ENCODE measurements at places on chromosomes 2 and 18.

- no peak for DNase-seq
Measured at GRCh38 chr18:29028560-29028959, 851.6 kb upstream of the CDH2 start.

DNA sequence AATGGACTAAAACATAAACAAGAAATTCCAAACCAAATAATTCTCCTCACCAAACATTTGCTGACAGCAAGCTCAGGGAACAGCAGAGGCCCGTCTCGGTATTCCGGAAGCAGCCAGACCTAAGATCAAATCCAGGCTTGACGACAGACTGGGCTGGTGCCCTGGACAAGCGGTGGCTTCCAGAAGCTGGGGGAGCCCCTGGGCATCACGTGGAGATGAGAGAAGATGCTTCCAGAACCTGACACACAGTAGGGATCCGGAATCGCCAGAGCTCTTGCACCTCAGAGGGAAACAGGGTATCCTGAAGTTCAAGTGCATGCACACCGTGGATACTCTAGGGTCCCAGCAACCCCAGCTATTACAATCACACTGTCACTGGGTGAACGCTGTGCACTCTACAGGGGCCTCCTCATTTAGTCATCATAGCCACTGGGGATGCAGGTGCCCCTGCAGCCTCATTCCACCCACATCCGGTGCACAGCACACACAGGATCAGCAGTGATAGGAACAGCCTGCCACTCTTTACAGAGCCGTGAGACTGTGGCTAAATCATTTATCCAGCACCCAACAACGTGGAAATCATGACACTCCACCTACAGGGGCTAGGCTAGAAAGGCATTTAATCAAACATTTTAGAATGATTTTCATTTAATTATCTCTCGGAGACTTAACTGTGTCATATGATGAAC lies 102.6 kb downstream of the HDAC4 start:
- peak; percentile 84 for DNase-seq

- no peak for DNase-seq
Measured at GRCh38 chr2:25879133-25879730, 945 bp upstream of the ASXL2 start.

- no peak for DNase-seq
Measured at GRCh38 chr18:59910967-59911366, 11.2 kb downstream of the PMAIP1 start.

DNA sequence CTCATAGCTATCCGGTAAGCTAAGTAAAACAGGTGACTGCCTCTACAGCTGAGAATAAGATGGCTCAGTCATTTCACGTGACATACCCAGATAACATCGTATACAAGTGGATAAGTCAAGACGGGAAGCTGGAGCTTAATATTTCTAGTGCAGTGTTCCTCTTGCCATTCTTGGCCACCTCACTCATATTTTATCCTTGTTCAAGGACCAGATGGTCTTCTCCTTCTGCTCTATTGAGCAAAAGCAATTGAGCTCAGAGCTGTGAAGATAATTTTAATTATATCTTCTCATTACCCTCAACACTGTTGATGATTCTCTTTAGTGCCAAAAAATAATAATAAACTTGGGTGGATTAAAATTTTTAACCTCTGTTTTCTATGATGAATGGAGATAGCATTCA lies 201.1 kb downstream of the DCC start:
- no peak for DNase-seq

DNA sequence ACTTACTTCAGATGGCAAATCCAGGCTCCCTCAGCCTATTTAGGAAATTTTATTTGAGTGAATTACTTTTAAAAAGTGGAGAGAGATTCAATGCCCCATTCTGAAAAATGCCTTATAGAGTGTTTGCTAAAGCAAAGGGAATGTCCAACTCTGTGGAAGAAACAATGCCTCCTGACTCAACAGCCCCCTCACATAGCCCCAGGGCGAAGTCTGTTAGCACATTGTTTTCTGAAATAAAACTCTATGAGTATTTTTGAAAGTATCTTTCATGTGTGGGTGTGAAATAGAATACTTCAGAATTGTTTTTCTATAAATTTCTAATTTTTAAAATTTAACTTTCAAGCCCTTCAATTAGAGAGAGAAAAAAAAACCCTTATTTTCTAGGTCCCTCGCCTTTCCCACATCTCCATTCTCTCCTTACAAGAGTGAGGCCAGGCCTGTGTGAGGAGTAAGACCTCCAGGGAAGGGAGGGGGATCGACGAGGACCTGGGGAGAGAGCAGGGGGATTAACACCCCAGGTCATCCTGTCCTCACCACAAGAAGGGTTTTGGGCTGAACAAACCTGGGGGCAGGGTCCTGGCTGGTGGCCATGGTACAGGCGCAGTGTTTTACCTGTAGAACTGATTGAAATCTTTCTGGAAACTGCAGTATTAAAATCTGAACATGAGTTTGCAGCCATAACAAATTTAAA lies 141.4 kb downstream of the SNTG2 start:
- DNase-seq = no peak

DNA sequence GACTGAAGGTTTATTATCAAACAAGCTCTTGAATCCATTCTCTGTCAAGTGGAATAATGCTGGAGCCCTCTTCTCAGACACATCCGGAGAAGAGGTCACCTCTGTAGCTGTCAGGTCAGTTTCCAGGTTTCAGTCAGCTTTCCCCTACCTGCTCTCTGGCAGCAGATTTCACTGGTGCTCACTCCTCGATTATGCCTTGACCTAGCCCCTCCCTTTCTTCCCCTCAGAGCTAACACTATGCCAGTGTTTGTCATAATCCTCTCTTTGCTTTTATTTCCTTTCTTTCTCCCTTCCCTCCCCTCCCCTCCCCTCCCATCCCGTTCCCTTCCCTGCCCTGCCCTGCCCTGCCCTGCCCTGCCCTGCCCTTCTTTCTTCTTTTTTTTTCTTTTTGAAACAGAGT lies 22.5 kb upstream of the PLEKHM3 start:
- DNase-seq = no peak

DNA sequence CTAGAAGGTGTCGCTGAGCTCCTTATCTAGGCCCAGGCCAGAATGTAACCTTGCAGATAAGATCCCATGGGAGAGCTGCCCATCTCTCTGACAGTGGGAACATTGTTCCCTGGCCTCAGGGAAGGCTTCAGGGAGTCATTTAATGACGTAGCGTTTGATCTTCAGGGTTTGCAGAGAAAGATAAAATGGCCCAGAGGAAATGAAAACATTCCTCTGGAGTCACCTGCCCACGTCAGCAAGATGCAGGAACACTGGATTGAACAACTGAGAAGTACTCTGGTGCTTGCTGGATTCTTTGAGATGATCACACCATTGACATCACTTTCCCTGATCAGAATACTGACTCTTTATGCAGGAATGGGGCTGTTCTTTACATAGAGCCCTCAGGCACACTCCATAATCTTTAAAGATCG lies 51.6 kb downstream of the MAPK4 start:
- no peak for DNase-seq

GRCh38 chr2:67948506-67948905 lies 114.3 kb downstream of the C1D start:
- DNase-seq = no peak

- no peak for DNase-seq
Measured at GRCh38 chr2:131050896-131051295, 42.4 kb downstream of the FAM168B start.

DNA sequence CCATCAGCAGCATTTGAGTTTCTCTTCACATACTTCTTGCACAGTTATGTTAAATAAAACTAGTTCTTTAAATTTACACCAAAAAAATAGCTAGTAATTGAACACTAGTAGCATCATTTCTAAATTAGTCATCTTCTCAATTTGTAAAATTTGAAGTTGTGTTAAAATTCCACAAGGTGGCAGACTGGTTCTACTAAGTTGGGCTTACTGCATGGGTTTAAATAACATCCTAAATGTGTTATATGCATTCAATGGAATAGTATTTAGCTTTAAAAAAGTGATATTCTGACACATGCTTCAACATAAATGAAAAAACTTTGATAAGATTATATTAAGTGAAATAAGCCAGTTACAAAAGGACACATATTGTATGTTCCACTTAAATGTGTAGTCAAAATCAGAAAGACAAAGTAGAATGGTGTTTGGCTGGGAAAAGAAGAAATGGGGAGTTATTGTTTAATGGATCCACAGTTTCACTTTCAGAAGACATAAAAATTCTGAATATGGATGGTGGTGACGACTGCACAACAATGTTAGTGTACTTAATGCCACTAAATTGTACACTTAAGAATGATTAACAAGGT lies 28.7 kb upstream of the RPRD1A start:
- peak; percentile 58 for DNase-seq

DNA sequence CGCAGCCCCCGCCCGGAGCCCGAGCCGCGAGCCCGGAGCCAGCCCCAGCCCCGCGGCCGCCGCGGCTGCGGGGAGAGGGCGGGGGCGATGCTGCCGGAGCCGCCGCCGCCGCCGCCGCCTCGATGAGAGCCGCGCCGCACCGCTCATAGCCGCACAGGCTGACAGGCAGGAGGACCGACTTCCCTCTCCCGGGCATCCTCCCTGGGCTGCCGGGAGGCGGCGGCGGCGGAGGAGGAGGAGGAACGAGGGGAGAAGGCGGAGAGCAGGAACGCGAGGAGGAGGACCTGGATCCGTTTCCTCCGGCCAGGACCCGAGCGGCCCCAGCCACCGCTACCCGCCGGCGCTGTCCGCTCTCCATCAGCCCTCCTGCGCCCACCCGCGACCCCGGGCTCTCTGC lies 370 bp downstream of the KLHL29 start:
- no peak for DNase-seq

DNA sequence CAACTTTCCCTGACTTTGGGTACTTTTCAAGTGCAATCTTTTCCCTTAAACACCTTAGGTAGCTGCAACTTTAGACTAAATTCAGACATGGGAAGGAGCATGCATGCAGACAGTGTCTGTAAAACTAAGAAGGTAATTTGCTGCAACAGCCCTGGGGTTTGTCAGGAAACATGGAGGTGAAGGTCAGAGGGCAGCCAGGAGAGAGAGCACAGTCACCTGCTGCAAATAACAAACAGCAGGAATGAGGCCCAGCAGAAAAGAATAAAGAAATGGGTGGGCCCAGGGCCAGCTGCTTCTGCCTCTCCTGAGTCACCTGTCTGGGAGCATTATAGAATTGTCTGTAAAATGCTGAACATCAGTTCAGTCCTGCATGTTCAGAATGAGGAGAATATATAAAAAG lies 35.2 kb downstream of the MTHFD2 start:
- no peak for DNase-seq

DNA sequence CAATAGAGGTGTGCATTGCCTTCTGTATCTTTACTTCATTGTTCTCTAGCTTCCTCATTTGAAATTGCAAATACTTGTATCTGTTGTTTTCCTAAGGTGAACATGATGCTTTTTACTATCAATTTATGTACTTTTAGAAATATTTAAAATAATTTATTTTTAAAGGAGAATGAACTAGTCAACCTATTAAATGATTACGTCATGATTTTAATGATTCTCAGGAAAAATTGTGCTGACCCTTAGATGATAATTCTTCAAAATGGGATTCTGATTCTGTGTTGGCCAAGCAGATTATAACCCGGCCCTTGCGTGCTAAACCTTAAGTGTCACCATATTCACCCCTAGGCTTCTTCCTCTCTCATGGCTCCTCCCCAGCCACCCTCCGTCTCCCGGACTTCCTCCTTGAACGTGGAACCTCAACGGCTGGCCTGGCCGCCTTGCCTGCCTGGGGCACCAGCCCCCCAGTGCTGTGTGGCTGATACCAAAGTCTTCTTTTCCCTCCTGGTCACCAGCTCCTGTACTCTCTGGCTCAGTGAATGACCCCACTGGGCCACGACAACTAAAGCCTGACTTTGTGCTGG lies 292.0 kb downstream of the GBX2 start:
- DNase-seq = no peak

GRCh38 chr18:58535340-58536201 lies 93.3 kb downstream of the ALPK2 start:
- peak; percentile 10 for DNase-seq

DNA sequence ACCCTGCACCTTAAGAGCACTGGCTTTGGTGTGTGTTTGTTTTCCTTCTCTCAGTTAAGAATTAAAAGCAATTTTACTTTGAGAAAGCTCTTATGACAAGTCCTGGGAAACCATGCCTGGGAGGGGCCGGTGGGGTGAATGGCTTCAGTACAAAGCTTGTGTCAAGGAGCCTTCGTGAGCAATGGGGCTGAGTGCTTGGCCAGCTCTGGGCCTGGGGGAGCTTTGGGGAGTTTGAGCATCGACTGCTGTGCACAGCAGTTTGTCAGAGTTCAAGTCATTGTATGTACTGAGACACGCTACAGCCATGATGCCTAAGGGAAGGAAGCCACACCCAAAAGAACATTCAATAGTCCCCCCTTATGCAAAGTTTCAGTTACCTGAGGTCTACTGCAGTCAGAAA lies 75.8 kb downstream of the ARHGEF4 start:
- DNase-seq = no peak

- DNase-seq = no peak
Measured at GRCh38 chr2:44825702-44826101, 115.8 kb upstream of the SIX3 start.

DNA sequence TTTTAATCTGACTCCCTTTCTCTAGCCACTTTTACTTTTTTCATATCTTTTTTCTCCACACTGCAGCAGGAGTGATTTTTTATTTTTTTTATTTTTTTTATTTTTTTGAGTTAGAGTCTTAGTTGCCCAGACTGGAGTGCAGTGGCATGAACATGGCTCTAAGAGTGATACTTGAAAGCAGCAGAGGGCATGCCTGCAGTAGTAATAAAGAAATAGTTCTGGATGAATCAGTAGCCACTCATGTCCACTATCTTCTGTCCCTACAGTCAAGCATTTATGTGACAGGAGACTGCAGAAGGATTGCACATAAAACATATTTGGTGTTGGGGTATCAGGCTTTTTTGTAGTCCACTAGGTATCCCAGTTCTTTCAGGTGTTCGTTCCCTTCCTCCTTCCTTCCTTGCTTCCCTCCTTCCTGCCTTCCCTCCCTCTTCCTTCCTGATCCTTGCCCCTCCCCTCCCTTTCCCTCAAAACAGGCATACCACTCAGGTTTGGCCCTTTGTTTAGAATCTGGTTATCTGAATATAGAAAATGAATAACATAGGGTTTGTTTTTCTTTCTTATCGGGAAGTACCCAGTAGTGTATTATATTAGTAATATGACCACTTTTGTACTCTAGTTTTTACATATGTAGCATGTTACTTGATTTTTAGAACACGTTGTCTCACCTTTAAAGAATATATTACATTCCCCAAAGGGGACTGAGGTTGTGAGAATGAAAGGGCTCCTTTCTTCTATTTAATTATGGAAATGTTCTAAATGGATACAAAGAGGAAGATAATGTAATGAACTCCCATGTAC lies 23.5 kb downstream of the MIB1 start:
- DNase-seq = no peak
